ENCODE measurements at places on chromosomes 2 and 18. TPM values are rescaled to one million over a fixed set of nuclear protein-coding genes. Genes with fewer than 3 reads are reported as not detected.

Gene HOXD1
- 0.09 TPM for total RNA-seq

Gene OR6B2
- total RNA-seq: not detected

Gene ABCG8
- total RNA-seq: under 0.01 TPM

Gene SPATA3
- total RNA-seq: not detected

Gene TRIM43B
- total RNA-seq: 0.90 TPM

Gene TUBB8B
- total RNA-seq: 0.14 TPM

Gene CEP76
- 14.4 TPM for total RNA-seq

DNA sequence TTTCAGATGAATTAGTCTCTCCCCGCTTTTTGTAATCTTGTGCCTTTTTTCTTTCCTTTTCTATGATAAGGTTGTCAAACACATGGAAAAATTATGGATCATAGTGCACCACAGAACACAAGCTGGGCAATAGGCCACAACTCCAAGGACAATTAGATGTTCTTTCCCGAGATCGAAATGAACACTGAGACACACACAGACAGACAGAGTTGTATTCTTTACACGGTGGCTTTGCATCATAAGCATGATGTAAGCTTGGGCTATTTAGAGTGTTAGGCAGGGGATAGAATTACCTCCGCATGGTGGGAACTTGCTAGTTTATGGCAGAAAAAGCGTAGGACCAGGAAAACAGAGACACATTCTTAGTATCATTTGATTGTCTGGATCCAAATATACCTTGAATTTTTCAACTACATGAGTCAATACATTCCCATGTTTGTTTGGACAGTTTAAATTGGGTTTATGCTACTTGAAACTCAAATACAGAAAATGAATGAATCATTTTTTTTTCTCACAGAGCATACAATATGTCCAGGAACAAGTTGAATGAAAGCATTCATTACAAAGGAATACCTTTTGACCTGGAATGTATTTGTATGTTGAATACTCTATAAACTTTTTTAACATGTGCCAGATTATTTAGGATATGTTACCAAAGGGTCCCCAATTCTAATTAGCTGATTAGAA lies 1611.5 kb upstream of the TMEFF2 start:
- no peak overlapping the region for H3K27ac ChIP-seq
- no peak for DNase-seq
- no peaks in the 10 kb centered on the region for H3K4me1 ChIP-seq
- H3K36me3 ChIP-seq: no peaks in the 10 kb centered on the region
- H3K27me3 ChIP-seq: no peaks in the 10 kb centered on the region

DNA sequence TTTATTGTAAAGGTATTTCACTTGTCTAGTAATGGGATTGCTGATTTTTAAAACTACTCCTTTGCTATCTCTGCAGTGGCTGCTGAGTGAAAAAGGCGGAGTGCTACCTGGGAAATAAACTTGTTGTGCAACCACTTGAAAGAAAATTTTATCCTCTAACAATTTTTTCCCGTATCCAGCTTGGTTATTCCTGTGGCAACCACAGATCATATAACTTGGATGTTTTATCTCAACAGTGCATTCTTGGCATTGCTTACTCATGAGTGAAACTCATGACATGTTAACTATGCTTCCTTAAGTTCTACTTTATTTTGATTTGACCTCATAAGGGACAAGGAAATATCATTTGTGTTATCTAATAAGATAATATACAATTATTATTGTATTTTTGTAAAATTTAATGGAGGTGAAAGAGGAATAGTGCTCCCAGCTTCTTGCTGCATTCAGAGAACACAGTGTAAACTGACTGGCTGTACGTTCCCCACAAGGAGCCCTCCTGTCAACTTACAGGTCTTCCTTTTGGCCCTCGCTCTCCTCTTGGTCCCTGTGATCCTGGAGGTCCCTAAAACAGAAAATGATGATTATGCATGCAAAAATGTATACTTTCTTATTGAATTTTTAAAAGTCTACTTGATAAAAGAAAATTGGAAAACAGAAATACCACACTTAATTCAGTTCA lies 82.7 kb downstream of the COL5A2 start:
- no peak overlapping the region for H3K4me3 ChIP-seq
- H3K27ac ChIP-seq: no peak overlapping the region
- no peaks in the 10 kb centered on the region for H3K36me3 ChIP-seq
- no peaks in the 10 kb centered on the region for H3K27me3 ChIP-seq
- no peak for DNase-seq

DNA sequence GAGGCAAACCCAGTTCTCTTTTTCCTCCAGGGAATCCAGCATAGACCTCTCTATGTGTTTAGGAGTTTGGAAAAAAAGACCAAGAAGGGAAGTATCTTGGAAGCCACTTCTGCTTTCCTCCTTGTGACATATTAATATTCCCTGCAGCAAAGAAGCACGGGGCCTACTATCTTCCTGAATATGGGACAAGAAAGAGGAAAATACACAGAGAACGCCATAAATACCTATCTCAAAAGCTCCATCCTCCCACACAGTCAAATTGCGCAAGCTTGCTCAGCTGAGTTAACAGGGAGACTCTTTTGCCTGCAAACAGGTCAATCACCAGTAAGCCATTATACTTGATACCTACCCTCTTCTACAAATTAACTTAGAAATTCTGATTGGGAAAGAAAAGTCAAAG lies 16.7 kb upstream of the RAPH1 start:
- H3K27ac ChIP-seq: no peak overlapping the region
- no peaks in the 10 kb centered on the region for H3K36me3 ChIP-seq
- DNase-seq: no peak

DNA sequence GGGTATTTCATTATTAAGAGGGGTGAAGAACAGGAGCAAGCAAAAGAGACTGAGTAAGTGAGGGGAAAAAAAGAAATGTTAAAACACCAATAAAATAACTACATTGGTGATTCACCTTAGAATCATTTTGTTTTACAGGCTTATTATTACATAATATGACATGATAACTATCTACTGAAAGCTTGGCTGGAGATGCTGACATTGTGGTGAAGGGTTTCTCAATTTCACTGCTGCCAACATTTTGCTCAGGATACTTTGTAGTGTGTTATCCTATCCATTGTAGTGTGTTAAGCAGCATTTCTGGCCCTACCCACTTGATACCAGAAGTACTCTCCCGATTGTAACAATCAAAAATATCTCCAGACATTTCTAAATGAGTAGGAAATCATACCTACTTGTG lies 1564.6 kb upstream of the NXPH2 start:
- no peak overlapping the region for H3K4me3 ChIP-seq
- no peaks in the 10 kb centered on the region for H3K36me3 ChIP-seq
- H3K27ac ChIP-seq: no peak overlapping the region
- no peaks in the 10 kb centered on the region for H3K4me1 ChIP-seq

DNA sequence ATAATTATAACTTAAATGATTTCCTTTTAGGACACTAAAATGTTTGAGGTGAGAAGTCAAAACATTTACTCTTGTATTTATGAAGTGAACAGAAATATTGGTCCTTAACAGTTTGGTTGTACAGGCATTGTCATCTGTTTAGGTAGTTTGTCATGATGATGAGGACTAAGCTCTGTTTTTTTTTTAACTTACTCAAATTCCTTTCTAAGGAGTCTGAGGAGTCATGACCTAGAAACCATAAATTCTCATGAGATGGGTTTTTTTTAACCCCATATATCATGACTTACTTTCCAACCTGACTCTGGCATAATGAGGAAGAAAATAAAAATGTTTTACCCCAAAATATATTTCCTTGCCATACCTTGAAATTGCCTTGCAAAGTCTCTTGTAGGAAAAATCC lies 1176.2 kb downstream of the SUCLG1 start:
- H3K36me3 ChIP-seq: no peaks in the 10 kb centered on the region
- no peak for DNase-seq
- no peak overlapping the region for H3K4me3 ChIP-seq
- no peaks in the 10 kb centered on the region for H3K4me1 ChIP-seq
- no peaks in the 10 kb centered on the region for H3K27me3 ChIP-seq

DNA sequence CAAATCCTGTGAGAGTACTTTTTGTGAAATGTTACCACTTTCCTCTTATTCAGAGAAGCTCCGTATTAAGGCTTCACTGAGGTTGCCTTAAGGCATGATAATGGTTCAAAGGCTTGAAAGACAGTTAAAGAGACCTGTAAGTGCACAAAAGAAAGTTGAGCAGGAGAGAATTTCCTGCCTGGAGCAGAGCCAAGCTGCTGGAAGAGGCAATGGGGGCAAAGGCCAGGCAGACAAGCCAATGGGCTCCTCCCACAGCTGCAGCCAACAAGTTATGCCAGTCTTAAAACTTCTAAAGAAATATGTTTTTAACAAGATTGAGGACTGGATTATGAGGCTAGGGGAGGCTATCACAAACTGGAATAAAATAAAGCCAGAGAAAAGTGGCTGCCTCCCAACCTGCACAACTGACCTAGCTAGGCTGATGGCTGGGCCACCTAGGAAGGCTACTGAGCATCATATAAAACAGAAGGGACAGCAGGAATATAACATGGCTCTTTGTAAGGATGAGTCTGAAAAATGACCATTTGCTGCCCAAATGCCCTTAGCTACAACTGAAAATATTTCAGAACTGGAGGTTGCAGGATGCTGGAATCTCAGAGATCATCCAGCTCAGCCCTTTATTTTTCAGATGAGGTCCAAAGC lies 2.1 kb downstream of the IL1B start:
- no peak overlapping the region for H3K27ac ChIP-seq
- no peak overlapping the region for H3K4me3 ChIP-seq
- no peaks in the 10 kb centered on the region for H3K27me3 ChIP-seq
- no peak for DNase-seq
- H3K4me1 ChIP-seq: peaks cover 9% of the 10 kb centered on the region

- no peaks in the 10 kb centered on the region for H3K4me1 ChIP-seq
- H3K4me3 ChIP-seq: no peak overlapping the region
- DNase-seq: no peak
- no peaks in the 10 kb centered on the region for H3K27me3 ChIP-seq
Observed at GRCh38 chr18:3692691-3693090, 242.7 kb downstream of the TGIF1 start.

DNA sequence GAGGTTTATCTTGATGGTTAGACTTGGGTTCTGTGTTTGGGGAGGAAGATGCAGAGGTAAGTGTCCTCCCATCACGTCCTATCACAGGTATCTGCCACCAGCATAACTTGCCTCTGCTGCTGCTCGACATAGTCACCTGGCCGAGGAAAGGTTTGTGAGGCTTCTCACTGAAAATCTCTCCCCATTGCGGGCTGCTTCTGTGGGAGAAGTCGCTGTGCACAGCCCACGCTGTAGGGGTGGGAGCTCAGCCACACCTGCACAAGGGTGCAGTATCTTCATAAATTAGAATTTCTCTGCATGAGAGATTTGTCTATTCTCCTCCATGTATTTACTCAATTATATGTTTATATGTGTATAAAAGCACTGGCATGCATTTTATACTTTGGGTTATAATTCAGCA lies 415.7 kb upstream of the MYT1L start:
- no peak for DNase-seq
- H3K4me3 ChIP-seq: no peak overlapping the region
- H3K27ac ChIP-seq: no peak overlapping the region
- H3K4me1 ChIP-seq: no peaks in the 10 kb centered on the region

GRCh38 chr2:121860033-121860757 lies 104.7 kb downstream of the TSN start:
- DNase-seq: no peak
- no peaks in the 10 kb centered on the region for H3K27me3 ChIP-seq
- no peak overlapping the region for H3K27ac ChIP-seq
- no peaks in the 10 kb centered on the region for H3K4me1 ChIP-seq
- no peaks in the 10 kb centered on the region for H3K36me3 ChIP-seq
- no peak overlapping the region for H3K4me3 ChIP-seq

GRCh38 chr2:225893151-225893550 lies 493.6 kb downstream of the NYAP2 start:
- DNase-seq: no peak
- H3K36me3 ChIP-seq: no peaks in the 10 kb centered on the region
- no peak overlapping the region for H3K4me3 ChIP-seq

DNA sequence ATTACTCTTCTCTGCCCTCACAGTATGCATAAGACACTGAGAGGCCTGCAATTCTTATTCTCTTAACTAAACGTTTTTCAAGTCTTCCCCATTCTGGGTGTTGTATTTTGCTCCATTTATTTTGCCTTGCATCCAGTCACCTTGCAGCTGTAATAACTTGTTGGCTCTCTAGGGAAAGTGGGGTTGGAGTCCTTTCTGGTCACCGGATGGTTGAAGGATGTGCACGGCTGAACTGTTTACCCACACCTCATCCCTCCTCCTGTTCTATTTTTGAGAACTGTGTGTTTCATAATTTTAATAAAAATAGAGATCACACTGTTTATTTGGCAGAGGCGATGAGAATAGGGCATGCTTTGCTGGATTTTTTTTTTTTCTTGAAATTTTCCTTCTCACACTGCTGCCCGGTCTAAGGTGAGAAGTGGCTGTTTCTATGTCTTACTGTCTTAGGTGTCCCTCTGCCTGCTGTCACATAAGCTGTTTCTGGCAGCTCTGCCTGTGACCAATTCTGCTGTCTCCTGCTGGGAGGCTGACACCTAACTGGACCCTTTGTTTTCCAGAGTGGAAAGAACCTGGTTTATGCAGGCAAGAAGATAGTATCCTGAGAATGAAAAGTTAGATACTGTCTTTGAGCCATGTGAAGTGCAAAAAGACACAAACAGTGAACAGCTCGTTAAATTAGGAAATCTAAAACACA lies 342.6 kb downstream of the DPP10 start:
- no peak for DNase-seq
- H3K27me3 ChIP-seq: no peaks in the 10 kb centered on the region
- H3K27ac ChIP-seq: no peak overlapping the region
- H3K36me3 ChIP-seq: no peaks in the 10 kb centered on the region

- H3K27ac ChIP-seq: no peak overlapping the region
- H3K27me3 ChIP-seq: no peaks in the 10 kb centered on the region
- no peak for DNase-seq
Observed at GRCh38 chr2:168039881-168040280, 207.5 kb downstream of the STK39 start.

DNA sequence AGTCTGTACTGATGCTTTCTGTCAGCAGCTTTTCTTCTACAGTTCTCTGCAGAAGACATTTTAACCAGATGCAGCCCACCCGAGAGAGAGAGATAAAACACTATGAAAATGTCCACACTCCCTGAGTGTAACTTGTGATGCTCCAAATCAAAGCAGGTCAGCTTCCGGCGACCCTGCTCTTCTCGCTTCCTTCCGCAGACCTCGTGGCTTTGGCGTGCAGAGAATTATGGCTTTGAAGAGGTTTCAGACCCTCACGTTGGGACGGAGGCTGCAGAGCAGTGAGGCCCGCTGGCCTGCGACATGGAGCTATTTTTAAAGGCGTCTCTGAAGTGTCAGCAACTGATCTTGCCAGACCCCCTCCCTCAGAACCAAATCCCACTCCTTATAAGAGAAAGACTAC lies 41.8 kb downstream of the TMEM163 start:
- H3K36me3 ChIP-seq: no peaks in the 10 kb centered on the region
- H3K4me3 ChIP-seq: no peak overlapping the region
- H3K27ac ChIP-seq: no peak overlapping the region

DNA sequence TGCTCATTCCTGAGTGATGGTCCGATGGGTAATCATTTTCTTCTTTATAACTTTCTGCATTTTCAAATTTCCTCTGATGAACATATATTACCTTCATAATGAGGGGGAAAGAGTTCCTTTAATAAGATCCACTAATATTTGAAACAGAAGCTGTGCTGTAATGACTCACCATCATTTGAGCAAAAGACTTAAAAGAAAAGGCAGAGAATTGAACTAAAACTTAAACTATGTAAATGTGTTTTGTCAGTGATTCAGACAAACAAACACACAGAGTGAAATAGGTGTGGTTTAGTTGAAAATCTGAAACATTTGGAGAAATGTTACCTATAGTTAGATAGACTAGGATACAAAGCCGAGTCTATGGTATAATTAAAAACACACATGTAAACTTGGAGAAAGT lies 209.6 kb downstream of the STK39 start:
- H3K27ac ChIP-seq: no peak overlapping the region
- H3K4me1 ChIP-seq: no peaks in the 10 kb centered on the region
- H3K36me3 ChIP-seq: peaks cover 3% of the 10 kb centered on the region
- DNase-seq: no peak
- H3K27me3 ChIP-seq: no peaks in the 10 kb centered on the region

Data from thymus (tissue), 14 donors.